ENCODE measurements at places on chromosomes 4 and X.

DNA sequence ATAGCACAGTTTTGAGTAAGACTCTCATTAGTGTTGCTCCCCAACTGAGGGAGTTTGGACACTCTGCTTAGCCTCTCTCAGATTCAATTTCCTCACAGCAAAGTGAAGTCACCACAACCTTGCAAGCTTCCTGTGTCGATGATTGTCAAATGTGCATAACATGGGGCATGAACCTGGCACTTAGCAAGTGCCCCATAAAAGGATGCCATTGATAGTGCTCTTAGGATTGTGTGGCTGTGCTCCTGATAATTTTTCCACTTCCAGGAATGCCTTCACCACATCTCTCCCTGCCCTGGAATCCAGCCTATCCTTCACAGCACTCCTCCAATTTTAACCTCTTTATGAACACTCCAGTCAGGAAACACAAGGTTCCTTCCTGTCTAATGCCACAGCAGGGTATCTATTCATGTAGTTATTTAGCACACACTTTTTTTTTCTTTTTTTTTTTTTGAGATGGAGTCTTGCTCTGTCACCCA lies 309.4 kb downstream of the PPP3CA start:
- no peak for DNase-seq

- DNase-seq = no peak
Measured at GRCh38 chr4:10530137-10530786, 73.0 kb upstream of the ZNF518B start.

DNA sequence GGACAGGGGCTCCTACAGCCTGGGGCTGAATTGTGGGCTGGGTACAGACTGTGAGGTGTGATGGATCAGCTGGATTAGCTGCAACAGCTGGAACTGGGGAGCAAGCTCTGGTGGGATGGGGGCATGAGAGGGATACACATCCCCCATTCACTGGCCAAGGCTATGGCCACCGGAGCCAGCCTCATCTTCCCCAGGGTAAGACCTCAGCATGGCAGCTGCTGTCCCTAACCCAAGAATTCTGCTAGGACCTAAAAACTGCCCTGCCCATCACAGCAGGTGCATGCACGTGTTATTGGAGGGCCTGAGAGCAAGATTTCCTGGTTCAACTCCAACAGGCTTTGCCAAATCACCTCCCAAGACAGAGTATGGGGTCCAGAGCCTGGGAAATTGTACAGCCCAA lies 258.6 kb upstream of the AGTR2 start:
- no peak for DNase-seq

DNA sequence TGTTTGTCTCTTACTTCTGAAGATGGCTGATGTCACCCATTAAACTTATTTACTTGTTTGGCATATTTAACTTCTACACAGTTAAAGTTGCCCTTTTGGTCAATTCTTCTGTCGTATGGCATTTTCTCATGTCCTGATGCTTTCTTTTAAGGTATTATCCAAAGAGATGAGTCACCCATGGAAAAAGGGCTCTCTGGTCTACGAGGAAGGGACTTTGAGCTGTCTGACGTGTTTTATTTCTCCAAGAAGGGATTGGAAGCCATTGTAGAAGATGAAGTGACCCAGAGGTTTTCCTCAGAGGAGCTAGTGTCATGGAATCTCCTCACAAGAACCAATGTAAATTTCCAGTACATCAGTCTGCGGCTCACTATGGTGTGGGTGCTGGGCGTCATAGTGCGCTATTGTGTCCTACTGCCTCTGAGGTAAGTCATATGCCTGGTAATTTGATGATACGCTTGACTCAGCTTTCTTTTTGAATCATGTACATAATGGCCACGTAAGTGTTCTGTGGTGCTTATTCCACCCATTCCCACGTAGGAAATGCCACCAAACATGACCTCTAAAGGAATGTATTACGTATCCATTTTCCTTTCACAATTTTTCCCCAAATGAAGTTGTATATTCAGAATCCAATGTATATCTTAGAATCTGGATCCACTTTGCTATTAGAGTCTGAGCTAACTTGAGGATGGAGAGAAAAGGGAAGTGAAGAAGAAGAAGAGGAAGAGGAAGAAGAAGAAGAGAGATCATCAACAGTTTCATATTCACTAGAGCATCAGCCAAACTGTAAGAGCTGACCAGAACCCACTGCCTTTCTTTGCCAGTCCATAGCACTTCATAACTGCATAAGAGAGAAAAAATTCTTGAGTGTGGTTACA lies 45.7 kb downstream of the GPAT3 start:
- DNase-seq = no peak

DNA sequence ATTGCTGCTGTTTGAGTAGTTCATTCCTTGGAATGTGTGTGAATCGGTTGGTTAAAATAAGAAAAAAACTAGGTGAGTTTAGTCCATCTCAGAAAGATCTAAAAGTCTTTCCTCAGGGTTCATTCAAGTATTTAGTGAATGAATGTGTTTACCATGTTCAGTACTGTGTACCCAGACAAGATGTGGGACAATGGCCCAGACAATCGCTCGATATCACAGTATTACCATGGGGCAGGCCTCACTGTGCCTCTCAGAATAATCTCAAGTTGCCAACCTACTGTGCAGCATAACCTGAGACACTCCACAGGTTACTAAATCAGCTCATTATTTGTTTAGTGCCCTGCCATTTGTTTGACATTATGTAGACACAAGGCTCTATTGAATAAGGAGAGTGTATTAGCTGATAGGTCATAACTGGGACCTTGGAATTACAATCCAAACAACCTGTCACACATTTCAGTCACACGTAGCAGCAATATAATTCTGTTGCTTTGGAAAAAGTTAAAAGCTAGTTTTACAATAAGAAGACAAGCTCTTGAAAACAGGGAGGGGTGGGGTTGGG lies 24.9 kb upstream of the AMOT start:
- DNase-seq = no peak

- DNase-seq = no peak
Measured at GRCh38 chrX:46959985-46960700, 47.9 kb downstream of the JADE3 start.

DNA sequence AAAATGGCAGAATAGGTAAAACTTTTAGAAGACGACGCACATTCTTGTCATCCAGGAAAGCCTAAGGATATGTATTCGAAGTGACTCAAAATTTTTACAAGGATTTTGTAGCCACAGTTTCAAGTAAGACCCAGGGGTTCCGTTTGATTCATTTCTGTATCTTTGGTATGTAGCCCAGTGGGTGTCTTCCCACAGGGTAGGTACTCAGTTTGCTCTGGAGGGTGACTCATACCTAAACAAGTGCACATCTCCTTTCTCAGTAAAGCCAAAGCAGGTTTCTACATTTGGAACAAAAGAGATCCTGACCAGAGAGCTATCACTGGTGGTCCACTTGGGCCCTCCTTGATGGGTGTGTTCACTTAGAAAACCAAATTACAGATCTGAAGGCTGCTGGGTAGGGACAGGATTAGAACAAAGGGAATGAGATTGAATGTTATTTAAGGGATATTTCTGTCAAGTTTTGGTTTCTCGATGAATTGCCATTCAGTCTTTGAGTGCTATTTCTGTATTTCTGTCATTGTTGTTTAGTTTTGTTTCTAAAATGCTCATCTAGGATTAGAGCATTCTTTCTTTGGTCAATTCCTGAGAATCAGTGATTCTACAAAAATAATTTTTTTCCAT lies 56.1 kb downstream of the PLS3 start:
- DNase-seq = peak; percentile 44

GRCh38 chr4:140579278-140579677 lies 10.5 kb upstream of the UCP1 start:
- no peak for DNase-seq

- no peak for DNase-seq
Measured at GRCh38 chr4:139607502-139608060, 51.6 kb upstream of the SETD7 start.

DNA sequence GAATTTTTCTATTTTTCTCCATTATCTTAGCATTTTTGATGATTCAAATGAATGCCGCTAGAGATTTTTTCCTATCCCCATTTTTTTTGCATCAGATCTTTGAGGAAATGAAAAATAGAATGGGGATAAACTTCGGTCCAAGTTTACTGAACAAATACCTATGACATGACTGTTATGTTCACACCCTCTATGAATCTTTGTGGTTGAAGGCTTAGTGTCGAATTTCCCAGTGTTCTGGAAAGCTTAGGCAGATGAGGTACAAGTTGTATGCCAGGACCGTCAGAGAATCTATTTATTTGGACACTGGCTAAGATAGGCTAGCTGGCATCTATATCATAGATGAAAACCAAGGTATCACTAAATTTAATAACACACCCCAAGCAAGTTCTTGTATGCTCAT lies 123.4 kb downstream of the SPCS3 start:
- peak; percentile 74 for DNase-seq

GRCh38 chrX:125378205-125378604 lies 58.5 kb downstream of the TEX13C start:
- DNase-seq = no peak

DNA sequence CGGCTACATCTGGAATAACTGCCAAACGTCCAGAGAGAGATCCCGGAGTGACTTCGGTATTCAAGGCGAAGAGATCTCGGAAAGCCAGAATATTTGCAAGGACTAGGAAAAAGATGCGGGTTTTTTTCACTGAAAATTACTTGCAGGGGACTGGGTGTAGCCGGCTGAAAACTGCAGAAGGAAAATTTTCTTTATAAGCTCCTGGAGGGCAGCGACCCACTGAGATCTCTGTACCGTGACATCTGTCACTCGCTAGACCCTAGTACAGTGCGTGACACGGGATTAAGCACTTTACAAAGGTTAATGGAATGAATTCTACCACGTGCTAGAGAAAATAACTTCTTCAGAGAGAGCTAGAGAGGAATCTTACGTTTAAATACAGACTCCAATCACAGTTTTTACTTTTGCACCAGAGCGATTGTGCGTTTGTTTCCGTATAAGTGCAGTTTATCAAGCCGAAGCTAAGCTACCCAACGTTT lies 1.1 kb upstream of the LCORL start:
- no peak for DNase-seq

GRCh38 chr4:61027939-61028338 lies 172.2 kb upstream of the ADGRL3 start:
- no peak for DNase-seq

DNA sequence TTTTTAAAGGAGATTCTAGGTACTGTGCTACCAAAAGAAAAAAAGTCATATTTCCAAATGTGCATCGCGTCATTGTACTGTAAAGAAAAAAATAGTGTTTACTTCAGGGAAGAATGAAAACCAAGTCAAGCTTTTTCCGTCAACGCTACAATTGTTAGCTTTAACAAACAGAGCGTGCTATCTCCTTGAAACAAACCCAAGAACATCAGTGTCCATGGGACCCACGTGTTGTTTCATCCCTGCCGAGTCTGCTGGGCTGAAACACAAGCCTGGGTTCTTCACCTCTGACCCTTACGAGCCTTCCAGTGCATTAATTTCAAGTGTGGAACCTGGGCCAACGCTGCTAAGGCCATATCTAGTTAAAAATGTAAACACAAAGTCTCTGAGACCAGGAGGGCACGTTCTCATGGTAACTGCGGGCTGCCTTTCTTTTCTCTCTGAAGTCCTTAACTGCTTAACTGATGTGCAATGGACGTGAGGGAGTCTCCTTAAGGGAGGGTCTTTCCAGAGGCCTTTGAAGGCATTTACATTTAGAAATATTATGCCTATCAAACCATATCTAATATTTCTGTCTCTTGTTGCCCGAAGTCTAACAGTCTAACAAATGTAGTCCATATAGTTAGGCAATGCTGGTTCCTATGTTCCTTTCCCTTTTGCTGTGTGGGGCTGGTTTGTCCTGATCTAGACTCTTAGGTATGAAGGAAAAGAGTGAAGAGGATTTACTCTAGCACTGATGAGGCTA lies 36.3 kb downstream of the ING2 start:
- DNase-seq = no peak

DNA sequence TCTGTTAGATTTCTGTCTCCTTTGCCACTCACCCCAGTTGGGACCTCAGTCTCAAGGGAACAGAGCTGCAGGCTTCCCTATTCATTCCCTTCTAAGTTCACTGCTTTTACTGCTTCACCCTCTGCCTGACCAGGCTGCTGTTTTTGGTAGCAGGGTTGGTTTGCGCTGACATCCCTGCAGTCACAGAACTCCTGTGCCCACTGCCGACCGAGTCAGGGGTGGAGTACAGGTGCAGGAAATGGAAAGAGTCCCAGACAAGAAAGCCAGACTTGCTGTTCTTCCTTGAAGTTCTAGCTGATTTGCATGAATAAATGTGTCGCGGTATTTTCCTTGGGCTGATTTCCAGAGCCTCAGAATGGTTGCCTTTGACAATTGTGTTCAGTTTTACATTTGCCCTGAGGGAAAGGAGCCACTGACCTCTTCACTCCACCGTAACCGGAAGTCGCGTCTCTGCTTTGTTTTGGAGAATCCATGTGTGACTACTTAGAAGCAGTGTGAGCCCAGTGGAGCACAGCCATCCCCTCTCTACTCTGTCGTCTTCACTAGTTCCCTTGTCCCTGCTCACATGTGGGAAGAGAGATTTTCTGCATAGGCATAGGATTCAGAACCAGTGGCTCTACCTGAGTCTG lies 84.8 kb downstream of the TNIP2 start:
- no peak for DNase-seq

DNA sequence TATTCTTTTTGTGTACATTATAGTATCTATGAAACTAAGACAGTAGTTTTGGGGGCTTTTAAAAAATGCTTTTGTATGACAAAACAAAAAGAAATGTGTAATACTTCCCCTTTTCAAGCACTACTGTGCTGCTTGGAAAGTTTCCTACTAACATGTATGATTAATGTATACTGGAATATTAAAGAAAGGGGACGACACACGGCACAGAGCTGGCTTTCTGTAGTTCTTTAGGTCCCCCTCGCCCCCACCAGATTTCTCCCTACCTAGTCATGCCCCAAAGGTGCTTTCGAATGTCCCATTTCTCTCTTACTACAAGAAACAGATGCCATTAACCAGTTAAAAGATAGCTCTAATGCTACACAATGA lies 1.6 kb upstream of the AP1S2 start:
- DNase-seq = no peak
